ENCODE measurements at places on chromosomes 2 and 18.

- no peak for DNase-seq
Measured at GRCh38 chr2:237904831-237905599, 45.6 kb downstream of the RAMP1 start.

DNA sequence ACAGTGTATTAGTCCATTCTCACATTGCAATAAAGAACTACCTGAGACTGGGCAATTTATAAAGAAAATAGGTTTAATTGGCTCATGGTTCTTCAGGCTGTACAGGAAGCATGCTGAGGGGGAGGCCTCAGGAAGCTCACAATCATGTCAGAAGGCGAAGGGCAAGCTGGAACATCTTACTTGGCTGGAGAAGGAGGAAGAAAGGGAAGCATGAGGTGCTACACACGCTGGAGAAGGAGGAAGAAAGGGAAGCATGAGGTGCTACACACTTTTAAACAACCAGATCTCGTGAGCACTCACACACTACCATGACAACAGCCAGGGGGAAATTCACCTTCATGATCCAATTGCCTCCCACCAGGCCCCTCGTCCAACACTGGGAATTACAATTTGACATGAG lies 95.3 kb upstream of the FAM110C start:
- no peak for DNase-seq

DNA sequence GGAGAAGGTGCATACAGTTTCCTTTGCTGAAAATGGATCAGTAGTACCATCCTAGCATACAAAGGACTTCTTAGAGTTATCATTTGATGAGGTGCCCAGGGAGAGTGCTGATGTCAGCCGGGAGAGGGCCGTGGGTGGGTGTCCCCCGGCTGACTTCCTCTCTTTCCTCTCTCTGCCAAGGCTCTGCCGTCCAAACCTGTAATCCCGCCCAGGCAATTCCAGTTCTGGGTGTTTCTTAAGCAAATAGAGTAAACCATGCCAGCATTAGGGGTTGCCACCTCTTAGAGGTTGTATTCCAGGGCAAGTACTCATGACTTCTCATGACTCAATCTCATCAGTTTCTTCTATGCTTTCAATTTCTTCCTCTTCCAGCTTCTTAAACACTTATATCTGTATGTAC lies 117.2 kb downstream of the GATA6 start:
- no peak for DNase-seq

DNA sequence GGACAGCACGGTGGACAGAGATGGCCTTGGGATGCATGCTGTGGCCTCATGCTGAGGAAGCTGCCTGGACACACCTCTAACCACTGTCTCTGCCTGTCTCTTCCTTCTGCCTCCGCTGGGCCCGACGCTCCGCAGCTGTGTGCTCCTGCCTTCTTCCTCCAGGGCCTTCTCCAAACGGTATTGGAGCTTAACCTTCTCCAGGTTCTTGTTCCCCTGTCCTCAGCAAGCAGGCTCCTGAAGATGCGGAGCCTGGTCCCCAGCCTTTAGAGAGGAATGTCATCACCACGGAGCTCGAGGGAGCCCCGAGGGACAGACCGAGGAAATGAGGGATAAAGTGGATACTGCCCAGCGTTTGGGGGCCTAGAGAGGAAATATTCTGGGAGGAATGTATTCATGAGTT lies 155.1 kb downstream of the DYSF start:
- DNase-seq, result no peak

DNA sequence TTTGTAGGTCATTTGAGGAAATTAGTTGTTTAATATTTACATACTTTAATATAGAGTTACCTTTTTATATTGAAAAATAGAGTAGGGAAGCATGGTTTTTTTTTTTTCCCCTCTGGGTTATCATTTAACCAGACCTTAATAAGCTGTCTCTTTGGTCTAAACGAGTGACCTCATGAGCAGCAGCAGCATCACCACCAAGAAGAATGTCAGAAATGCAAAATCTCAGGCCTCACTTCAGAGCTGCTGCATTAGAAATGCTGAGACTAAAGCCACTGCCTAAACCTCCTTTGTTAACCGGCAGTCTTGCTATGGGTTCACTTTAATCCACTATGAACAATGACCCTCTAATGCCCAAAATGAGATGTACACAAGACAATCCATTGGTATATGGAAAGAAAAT lies 733.7 kb upstream of the FAM98A start:
- no peak for DNase-seq

DNA sequence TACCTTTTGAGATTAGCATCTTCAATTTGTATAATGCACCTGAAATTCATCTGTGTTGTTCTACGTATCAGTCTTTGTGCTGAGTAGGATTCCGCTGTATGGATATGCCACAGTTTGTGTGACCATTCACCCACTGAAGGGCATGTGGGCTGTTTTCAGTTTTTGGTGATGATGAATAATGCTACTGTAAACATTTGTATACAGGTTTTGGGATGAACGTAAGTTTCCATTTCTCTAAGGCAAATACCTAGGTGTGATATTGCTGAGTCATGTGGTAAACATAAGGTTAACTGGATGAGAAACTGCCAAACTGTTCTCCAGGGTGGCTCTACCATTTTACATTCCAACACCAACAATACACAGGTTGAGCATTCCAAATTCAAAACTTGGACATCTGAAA lies 35.1 kb downstream of the CABYR start:
- no peak for DNase-seq

DNA sequence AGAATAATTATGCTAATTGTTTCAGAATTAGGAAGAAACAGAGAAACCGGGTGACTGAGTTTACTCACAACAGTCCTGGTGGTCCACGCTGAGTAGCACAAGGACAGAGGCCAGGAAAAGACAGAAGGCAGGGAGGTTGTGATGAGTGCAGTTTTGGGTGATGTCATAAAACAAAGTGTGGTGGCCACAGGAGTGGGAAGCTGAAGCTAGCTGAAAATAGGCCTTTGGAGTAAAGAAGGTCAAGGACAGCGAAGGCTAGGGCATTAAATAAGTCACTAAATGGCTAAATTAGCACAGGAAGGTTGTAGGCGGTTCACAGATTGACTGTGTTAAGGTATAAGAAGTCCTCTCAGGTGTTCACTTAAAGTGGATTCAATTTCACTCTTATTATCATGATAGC lies 120.9 kb upstream of the TTN start:
- no peak for DNase-seq

DNA sequence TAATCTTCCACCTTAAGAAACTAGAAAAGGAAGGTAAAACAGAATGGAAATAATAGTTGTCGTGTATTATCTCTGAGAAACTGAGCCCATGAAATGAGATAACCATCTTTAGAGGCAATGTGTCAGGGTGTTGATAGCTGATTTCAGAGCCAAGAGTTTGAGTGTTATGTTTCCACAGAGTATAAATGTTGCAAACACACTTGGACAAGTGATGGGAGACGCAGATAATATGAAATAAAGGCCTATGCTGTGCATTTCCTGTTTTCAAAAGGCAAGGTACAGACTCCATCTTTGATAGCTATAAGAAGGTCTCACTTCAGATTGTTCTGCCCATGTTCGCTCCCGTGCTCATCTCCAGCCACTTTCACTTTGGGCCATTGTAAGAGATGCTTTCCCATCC lies 25.9 kb upstream of the DNER start:
- no peak for DNase-seq

DNA sequence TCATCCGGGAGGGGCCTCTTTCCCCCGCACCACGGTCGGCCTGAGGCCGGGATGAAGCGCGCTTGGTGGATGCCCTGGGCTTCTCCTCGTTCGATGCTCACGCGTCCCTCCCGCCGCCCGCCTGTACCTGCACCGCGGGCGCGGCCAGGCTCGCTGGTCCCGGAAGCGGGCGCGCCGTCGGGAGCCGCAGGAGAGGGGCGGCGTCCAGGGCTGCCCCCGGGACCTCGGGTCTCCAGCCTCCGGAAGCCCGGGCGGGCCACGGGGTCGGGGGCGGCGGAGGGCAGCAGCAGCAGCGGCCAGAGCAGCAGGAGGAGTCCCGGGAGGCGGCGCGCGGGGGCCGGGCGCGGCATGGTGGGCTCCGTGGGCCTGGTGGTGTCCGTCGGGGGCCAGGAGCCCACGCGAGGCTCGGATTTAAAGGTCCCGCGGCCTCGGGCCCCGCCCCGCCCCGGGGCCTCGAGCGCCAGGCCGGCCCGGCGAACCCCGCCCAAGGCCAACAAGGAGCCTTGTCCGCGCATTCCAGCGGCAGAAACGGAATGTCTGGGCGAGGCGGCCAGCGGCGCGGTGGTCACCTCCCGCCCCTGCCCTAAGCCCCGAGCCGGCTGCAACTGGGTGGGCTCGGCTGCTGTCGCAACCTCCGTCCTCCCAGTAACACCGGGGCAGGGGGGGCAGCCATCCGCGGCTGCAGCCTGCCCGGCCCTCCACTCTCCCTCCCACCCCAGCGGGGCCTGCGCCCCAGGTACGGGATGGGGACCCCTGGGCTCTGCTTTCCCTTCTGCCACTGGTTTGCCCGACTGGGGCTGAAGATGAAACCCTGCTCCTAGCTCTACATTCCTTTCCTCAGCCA lies at the start of gene MATN3:
TSS of gene MATN3 (minus strand) at position 387 of the 844 bp plus-strand sequence. CDS start at position 350, 37 bp downstream.
- no peak for DNase-seq

DNA sequence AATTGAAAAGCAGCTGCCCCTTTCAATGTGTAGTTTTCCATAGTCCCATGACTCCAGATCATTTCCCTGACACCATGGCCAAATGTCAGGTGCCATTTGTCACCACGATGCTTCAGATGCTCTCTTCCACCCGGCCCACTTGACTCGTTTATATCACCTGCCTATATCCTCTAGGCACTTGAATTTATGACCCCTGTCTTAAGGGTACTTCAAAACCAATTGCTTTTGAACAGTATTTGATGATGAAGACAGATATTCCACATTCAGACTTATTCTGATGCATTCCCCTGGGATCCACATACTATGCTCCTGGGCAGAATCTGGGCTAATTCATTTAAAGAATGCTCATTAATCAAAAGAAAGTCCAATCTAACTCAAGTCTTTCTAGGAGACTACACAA lies 16.9 kb upstream of the RHBDD1 start:
- no peak for DNase-seq

GRCh38 chr18:80033181-80034067 lies 810 bp upstream of the RBFA start:
- DNase-seq, result peak; percentile 83

GRCh38 chr2:64793701-64794100 lies 140.0 kb upstream of the SERTAD2 start:
- no peak for DNase-seq

- DNase-seq, result no peak
Measured at GRCh38 chr2:80778704-80779103, 474.2 kb upstream of the LRRTM1 start.

DNA sequence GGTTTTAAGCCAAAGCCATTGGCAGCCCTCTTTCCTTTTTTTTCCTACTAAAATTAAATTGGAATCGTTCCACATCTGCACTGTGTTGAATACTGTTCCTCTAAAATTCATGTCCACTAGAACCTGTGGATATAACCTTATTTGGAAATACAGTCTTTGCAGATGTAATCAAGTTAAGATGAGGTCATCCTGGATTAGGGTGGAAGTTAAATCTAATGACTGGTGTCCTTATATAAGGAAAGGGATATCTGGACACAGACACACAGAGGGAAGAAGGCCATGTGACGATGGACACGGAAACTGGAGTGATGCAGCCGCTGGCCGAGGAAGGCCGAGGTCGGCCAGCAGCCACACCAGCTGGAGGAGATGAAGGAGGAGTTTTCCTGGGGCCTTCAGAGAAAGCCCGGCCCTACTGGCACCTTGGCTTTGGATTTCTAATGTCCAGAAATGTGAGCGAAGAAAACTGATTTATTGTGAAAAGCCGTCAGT lies 49.4 kb downstream of the LONRF2 start:
- no peak for DNase-seq

DNA sequence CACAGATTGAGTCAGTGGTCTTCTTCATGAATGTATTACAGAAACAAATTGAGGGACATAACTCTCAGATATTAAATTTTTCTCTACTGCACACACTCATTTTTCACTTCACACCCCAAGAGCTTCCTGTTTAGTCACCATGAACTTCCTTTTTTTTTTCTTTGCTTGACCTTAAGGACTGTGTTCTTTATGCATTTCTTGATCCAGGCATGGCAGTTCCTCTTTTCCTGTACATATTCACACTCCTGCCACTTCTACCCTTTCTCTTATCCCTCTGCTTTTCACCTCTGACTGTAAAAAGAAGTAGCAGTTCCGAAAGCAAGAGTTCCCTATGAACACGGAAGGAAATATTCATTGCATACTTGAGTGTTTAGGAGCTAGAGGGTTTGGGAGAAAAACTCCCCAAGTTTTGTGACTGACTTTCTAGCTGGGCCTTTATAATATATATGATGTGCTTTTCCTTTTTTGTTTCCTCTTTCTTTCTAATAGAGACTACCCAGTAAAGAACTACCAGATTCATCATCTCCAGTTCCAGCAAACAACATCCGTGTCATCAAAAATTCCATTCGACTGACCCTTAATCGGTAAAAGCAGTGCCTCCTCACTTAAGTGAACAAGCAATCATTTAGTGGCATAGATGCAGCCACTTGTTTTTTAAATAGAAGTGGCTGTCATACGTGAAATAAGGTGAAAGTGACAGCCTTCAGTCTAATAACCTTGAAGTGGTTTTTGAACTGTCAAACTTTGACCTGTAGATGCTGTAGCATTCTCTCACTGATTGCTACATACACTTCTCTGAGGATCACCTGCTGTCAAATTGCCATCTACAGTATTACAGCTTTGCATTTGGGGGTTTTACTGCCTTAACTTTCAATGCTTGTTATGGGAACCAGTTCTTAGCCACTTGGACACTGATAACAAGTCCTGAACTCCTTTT lies 40.8 kb downstream of the PAPOLG start:
- no peak for DNase-seq

- no peak for DNase-seq
Measured at GRCh38 chr2:64865831-64866345, 123.3 kb upstream of the SLC1A4 start.

- no peak for DNase-seq
Measured at GRCh38 chr18:22694954-22695353, 238.2 kb upstream of the RBBP8 start.

- DNase-seq, result no peak
Measured at GRCh38 chr2:67145851-67146250, 251.3 kb upstream of the ETAA1 start.

GRCh38 chr2:12071318-12071717 lies 324.9 kb downstream of the LPIN1 start:
- no peak for DNase-seq

DNA sequence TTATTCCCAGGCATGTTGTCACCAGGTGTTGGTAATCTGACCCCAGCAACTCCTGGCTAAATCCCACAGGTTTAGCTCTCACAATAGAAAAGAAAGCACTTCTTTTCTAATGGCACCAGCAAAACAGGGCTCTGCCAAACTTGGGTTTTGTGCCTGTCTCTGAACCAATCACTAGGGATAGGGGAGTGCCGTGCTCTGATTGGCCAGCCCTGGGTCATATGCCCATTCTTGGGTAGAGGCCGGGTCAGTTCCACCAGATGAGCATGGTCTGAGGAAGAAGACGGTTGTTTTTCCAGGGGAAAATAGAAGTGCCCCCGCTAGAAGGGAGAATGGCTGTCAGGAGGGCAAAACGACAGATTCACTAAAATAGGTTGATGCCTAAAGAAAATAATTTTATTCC lies 14.7 kb downstream of the CDK15 start:
- no peak for DNase-seq

- DNase-seq, result peak; percentile 10
Measured at GRCh38 chr2:203534621-203535077, 452 bp downstream of the RAPH1 start.

DNA sequence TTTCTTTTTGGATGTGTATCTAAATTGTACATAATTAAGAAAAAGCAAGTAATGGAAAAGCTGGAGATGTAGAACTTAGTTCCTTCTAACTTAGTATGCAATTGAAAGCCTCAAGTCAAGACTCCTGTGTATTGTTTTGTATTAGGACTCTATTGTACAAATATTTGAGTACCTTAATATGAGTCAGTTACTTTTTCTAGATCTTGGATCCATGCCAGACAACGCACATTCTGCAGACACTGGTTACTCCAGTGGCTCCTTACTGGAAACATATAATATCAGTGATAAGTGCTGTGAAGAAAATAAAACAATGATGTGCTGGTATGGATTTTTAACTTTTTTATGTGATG lies 1.5 kb downstream of the SLC39A10 start:
- DNase-seq, result peak; percentile 17
